CMK (cell line): ENCODE measurements at places on chromosomes 3 and 15.

DNA sequence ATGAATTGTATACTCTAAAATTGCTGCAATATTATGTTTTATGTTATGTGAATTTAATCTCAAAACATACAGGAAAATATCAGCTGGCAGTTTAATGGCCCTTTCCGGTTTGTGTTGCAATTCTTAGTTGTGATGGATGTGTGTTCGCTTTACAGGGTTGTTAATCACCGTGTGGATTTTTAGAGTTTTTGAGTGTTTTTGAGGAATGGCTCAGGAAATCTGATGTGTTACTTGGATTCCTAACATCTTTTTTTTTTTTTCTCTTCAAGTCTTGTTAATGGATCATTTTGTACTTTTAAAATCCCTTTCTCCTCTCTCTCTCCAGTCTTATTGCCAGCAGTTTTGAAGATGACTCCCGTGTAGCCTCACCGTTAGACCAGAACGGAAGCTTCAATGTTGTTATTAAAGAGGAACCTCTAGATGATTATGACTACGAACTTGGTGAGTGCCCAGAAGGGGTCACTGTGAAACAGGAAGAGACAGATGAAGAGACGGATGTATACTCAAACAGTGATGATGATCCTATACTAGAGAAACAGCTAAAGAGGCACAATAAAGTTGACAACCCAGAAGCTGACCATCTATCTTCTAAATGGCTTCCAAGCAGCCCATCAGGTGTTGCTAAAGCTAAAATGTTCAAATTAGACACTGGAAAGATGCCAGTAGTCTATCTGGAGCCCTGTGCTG, 35.7 kb downstream of the MGA start:
- peak; percentile 18 for DNase-seq

DNA sequence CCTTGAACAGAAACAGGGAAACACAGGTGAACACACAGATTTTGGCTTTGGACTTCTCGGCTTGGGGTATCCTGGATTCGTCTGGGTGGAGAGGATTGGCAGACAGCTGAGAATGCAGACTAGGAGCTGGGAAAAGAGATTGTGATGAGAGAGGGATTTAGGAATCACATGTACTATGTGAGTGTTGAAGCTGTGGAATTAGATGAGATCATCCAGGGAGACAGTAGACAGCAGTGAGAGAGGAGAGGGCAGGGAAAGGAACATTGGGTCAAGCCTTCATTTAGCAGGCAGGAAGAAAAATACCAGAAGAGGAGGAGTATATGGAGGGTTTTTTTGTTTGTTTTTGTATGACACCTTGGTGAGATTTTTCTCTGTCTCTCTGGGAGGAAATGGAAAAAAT, 262.1 kb upstream of the TBL1XR1 start:
- no peak for DNase-seq

DNA sequence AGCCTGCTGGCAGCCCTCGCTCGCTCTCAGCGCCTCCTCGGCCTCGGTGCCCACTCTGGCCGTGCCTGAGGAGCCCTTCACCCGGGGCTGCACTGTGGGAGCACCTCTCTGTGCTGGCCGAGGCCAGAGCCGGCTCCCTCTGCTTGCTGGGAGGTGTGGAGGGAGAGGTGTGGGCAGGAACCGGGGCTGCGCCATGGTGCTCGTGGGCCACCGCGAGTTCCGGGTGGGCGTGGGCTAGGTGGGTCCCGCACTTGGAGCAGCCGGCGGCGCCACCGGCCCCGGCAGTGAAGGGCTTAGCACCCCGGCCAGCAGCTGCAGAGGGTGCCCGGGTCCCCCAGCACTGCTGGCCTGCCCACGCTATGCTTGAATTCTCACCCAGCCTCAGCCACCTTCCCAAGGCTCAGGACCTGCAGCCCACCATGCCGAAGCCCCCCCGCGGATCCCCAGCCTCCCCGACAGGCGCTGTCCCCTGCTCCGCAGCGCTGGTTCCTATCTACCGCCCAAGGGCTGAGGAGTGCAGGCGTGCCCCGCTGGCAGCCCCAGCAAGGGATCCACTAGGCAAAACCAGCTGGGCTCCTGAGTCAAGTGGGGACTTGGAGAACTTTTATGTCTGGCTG, 863.3 kb downstream of the IGSF11 start:
- no peak for DNase-seq

GRCh38 chr15:87901008-87901407, 355.5 kb downstream of the NTRK3 start:
- no peak for DNase-seq

GRCh38 chr3:124118397-124118796, 126.5 kb upstream of the ROPN1 start:
- DNase-seq: no peak

DNA sequence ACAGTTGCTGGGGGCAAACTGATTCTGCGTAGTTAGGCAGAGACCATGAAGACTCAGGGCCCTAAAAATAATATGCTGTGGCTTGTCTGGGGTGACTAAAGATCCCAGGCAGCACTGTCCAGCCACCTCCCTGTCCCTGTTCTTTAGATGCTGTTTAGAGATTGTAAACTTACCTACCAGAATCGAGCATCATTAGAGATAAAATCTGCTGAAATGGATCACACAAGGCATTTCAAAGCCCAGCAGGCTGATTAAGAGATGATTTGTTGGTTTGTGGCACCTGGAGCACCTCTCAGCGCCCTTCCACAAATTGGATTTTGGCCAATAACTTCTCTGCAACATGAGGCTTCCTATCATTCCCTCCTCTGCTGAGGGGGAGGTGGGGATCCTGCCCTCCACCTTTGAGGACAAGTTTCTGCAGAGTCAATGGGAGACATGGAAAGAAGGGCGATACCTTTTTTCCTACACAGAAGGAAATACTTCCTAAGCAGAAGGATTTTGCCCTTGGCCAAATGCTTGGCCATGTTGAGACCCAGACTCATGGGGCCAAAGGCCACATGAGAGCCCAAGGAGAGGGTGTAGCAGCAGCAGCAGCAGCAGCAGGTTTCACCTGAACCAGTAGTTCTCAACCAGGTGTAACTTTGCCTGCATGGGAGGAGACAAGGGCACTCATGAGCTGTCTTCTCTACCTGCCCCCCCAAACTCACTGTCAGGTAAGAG, 37.5 kb downstream of the SEMA5B start:
- DNase-seq: no peak

DNA sequence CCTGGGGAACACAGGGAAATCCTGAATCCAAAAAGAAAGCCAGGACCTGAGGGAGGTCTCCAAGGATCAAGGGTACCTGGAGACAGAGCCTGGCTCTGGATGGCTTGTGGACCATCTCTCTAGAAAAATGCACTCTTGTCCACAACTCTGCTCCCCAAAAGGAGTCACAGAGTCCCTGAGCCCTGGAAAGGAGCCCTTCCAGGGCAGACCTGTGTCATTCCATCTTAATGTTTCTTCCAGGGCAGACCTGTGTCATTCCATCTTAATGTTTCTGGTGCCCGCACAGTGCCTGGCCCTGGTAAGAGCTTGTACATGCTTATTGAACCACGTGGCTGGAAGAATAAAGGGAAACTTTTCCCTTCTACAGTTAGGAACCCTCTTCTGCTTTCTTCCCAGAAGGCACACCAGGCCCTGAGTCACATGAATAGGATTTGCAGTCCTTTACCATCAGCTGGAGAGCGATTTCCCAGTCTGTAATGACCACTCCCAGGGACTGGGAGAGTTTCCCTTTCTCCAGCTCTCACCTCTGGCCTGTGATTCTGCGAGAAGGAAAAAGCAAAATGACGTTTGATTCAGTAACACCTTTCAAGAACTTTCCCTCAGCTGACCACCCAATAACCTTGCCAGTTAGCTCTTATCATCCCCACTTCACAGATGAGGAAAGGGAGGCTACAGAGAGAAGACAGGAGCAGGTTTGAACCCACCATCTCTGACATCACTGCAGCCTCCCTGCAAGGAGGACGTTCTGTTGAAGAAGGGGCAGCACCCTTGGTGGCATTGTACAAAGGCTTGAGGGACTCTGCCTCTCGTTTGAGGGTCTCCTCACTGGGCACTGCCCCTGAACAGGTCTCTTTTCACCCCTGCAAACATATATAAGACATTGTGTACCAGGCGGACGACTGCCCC, 35.8 kb upstream of the SLCO2A1 start:
- DNase-seq: no peak

GRCh38 chr3:134793562-134793961, 1.5 kb upstream of the EPHB1 start:
- no peak for DNase-seq

GRCh38 chr15:65081270-65081669, 4.7 kb downstream of the KBTBD13 start:
- no peak for DNase-seq

DNA sequence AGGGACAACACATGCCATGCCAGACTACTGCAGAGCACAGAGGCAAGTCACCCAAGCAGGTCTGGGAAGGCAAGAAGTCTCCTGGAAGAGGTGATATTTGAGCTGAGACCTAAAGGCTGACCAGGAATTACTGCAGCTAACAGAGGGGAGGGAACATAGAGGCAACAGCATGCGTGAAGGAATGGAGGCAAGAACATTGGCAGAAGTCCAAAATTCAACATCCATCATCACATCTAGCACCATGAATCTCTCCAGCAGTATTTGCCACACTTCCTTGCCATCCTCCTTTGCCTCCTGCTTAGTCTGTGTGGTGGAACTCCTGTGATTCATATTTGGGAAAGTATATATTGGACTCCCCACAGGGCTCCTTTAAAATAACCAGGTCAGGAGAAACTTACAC, 870 bp upstream of the TSEN2 start:
- DNase-seq: no peak

DNA sequence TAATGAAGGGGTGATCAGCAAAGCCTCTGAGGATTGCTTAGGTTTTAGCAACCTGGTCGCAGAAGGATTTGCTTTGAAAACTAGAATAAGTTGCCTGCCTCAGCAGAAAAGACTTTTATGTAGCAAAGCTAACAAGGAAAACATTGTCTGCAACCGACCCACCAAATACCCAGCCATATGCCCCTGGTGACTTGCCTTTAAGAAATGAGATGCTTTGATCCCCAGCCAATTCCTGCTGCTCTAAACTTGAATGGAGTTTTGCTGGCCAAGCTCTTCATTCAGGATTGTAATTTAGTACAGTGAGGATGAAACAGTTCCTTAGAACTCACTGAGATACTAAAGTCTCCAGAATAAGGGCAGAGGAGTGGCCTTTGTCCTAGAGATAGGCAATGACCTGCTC, 139.8 kb upstream of the PROK2 start:
- no peak for DNase-seq

DNA sequence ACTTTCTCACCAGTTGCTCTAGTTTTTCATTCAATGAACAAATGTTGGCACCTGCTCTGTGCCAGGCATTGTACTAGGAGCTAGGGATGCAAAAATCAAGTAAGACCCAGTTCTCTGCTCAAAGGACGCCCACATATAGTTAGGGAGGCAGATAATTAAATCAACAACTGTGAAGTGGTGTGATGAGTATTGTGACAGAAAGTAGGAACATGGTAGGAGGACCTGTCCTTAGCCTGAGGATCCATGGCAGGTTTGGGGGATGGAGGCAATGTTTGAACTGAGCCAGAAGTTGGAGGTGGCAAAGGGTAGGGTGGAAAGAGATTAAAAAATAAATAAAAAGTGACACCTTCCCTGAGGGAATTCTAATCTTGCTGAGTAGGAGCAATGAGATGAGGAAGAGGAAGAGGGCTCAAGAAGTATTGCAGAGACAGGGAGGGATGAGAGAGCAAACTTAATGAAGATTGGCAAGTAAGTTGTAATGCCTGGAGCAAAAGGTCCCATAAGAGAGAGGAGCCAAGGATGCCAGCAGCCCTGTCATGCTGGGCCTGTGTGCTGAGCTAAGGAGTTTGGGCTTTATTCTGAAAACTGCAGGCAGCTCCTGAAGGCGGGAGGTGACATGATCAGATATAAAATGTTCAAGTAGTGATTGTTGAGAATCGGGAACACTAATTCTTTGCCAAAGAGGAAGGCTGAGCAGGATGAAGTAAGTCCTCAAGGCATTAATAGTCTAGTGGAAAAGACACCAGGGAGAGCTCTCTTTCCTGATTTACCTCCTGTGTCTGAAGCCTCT, 184.3 kb upstream of the PPP2R3A start:
- DNase-seq: no peak

DNA sequence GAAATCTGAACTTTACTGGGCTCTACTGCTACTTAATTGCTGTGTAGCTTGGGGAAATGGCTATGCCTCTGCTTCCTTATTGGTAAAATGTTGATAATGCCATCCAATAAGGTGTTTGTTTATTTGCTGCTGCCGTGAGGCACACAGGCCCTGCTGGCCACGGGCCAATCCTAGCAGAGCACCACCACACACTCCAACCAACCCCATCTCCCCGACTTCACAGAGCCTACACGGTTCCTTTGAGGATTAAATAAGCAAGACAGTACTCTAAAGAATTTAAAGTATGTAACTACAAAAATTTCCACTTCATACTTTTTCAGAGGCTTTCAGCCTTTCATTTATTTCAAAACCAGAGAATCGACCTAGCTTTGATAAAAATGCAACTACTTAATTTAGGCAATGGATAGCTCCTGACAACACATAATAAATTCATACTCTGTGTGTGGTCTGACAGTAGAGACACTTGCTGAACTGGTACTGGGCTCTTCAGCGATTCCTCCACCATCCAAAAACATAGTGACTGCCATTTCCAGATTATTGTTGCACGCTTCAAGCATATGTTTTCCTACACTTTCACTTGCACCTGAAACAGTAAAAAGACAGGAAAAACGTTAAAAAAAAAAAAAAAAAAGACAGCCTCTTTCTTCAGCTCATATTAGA, 25.3 kb downstream of the UBXN7 start:
- DNase-seq: no peak
